CD4-positive, alpha-beta memory T cell (primary cell): ENCODE measurements at places on chromosomes 5 and 9. TPM values are rescaled to one million over a fixed set of nuclear protein-coding genes. Genes with fewer than 3 reads are reported as not detected.

Gene TOR2A
- 27.1 TPM for polyA plus RNA-seq

Gene GABBR2
- polyA plus RNA-seq = not detected

Gene HSPA4
- polyA plus RNA-seq = 45.1 TPM

Gene SPAAR
- polyA plus RNA-seq = not detected

Gene FLT4
- polyA plus RNA-seq = 1.2 TPM

Gene REEP2
- polyA plus RNA-seq = 0.57 TPM

Gene SLC6A3
- polyA plus RNA-seq = not detected

Gene TMEM232
- polyA plus RNA-seq = 0.40 TPM

Gene CNTNAP3B
- not detected for polyA plus RNA-seq

Gene SLC4A9
- polyA plus RNA-seq = not detected

GRCh38 chr5:106092455-106092854 is 1578.3 kb downstream of the EFNA5 start:
- no peak overlapping the region for H3K4me3 ChIP-seq
- H3K27ac ChIP-seq = no peak overlapping the region
- no peaks in the 10 kb centered on the region for H3K27me3 ChIP-seq
- H3K36me3 ChIP-seq = no peaks in the 10 kb centered on the region
- H3K4me1 ChIP-seq = no peaks in the 10 kb centered on the region
- no peak for DNase-seq

DNA sequence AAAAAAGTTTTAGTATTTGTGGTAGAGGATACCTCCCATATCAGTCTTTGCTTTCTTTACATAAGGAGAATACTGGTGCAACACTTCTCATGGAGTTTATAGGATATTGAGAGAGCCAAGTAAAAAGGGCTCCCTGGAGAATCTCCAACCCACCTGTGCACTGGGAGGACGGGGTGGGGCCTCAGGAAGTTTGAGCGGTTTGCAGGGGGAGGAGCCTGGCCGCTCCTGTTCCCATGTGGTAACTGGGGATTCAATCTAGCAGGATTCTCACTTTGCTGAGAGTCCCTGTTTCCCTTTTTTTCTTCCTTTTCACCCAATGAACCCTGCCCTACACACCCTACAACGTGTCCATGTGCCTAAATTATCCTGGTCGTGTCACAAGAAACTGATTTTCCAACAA is 82.8 kb downstream of the APTX start:
- no peaks in the 10 kb centered on the region for H3K36me3 ChIP-seq
- DNase-seq = no peak
- H3K4me1 ChIP-seq = no peaks in the 10 kb centered on the region
- H3K27ac ChIP-seq = no peak overlapping the region
- H3K4me3 ChIP-seq = no peak overlapping the region

GRCh38 chr5:79829260-79829659 is 139.6 kb downstream of the CMYA5 start:
- no peak for DNase-seq
- no peaks in the 10 kb centered on the region for H3K27me3 ChIP-seq
- no peak overlapping the region for H3K27ac ChIP-seq
- H3K36me3 ChIP-seq = no peaks in the 10 kb centered on the region

DNA sequence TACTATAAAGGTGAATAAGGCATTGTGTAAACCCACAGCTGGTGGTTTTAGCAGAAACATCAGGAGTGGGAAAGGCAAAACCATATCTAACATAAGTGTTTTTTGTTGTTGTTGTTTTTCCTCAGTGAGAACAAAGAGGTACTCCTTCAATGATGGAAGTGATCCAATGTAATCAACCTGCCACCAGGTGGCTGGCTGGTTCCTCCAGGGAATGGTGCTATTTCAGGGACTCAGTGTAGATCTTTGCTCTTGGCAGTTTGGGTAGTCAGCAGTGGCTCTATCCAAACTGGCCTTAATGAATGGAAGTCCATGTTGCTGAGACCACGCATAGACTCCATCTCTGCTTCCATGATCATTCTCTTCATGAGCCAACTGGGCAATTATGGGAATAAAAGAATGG is 10.8 kb downstream of the DMRTA1 start:
- no peak for DNase-seq
- H3K27me3 ChIP-seq = peaks cover 4% of the 10 kb centered on the region
- no peak overlapping the region for H3K4me3 ChIP-seq
- H3K36me3 ChIP-seq = no peaks in the 10 kb centered on the region

DNA sequence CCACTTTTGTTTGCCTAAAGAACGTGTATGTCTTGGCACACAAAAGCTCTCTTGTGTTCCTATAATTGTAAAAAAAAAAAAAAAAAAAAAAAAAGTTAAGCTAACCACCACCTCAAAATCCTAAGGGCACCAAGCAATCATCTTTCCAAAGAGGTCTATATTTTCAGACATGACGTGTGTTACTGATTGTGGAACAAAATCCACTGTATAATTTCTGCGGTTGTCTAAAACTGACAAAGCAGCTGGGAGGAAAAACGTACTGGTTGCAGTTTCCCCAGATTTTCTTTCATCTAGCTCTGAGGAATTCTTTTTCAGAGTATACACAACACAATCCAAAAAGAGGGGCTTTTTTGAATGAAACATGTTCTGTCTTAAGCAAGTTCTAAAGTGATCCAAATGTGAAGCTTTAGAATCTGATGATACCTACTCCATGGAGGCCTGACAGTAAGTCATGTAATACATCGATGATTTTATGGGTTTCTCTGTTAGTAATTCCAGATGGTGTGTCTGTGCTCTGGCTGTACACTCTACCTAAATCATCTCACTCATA is 375.6 kb upstream of the NUDT12 start:
- no peaks in the 10 kb centered on the region for H3K27me3 ChIP-seq
- H3K36me3 ChIP-seq = no peaks in the 10 kb centered on the region
- no peaks in the 10 kb centered on the region for H3K4me1 ChIP-seq

GRCh38 chr5:159021901-159022556 is 77.7 kb downstream of the EBF1 start:
- no peak overlapping the region for H3K4me3 ChIP-seq
- no peaks in the 10 kb centered on the region for H3K27me3 ChIP-seq
- no peaks in the 10 kb centered on the region for H3K36me3 ChIP-seq
- H3K4me1 ChIP-seq = no peaks in the 10 kb centered on the region
- H3K27ac ChIP-seq = no peak overlapping the region

- H3K4me3 ChIP-seq = no peak overlapping the region
- no peaks in the 10 kb centered on the region for H3K27me3 ChIP-seq
- DNase-seq = no peak
- H3K36me3 ChIP-seq = no peaks in the 10 kb centered on the region
- H3K4me1 ChIP-seq = no peaks in the 10 kb centered on the region
- H3K27ac ChIP-seq = no peak overlapping the region
Observed at GRCh38 chr9:108444400-108445358, 411.1 kb downstream of the ACTL7B start.

DNA sequence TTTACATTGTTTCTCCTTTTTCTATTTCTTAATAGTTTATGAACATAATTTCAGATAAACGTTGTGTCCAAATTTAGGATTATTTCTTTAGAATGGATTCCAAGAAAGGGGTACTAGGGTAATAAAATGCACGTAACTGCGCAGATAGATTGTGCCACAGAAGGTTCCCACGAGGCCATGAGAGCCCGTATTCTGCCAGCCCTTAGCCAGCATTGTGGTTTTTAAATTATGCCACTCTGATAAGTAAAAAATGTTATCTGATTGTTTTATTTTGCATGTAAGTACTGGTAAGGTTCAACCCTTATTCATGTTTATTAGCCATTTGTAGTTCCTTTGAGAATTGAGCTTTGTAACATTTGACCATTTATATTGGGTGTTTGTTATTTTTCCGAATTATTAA is 88.7 kb downstream of the PRKACG start:
- H3K27me3 ChIP-seq = no peaks in the 10 kb centered on the region
- no peaks in the 10 kb centered on the region for H3K36me3 ChIP-seq
- H3K4me1 ChIP-seq = no peaks in the 10 kb centered on the region
- DNase-seq = no peak

DNA sequence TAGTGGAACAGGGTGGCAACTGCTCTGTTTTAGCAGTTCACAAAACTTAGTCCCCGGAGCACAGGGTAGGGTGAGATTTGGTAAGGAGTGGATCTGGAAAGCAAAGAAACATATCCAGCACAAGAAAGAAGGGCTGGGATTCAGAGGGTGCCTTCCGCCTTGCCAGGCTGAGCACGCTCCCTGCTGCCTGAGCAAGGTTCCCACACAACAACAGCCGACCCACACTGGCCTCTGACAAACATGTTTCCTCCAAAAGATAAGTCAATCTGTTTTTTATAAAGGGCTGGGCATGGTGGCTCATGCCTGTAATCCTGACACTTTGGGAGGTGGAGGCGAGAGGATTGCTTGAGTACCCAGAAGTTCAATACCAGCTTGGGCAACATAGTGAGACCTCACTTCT is 45.8 kb downstream of the RAB3C start:
- no peaks in the 10 kb centered on the region for H3K36me3 ChIP-seq
- no peaks in the 10 kb centered on the region for H3K4me1 ChIP-seq
- no peaks in the 10 kb centered on the region for H3K27me3 ChIP-seq

DNA sequence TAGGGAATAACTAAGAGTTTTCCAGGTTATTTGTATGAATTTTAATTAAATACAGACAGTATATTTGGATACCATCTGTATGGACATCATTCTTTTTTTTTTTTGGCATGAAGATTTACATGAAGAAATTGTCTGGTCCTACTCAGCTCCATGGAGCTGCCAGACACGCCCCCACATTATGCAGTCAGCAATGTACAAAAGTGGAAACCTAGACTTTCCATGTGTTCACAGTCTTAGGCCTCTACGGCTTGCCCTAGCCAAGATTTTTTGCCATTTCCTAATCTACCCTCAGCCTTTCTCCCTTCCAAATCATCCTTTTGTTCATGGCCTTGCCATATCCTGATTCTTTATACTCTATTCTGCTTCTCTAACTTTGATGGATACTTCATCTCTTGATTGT is 207.1 kb downstream of the SGCD start:
- no peaks in the 10 kb centered on the region for H3K27me3 ChIP-seq
- H3K36me3 ChIP-seq = no peaks in the 10 kb centered on the region
- no peak for DNase-seq
- no peak overlapping the region for H3K4me3 ChIP-seq

- no peak overlapping the region for H3K4me3 ChIP-seq
- no peak overlapping the region for H3K27ac ChIP-seq
- H3K4me1 ChIP-seq = no peaks in the 10 kb centered on the region
- no peaks in the 10 kb centered on the region for H3K27me3 ChIP-seq
- H3K36me3 ChIP-seq = no peaks in the 10 kb centered on the region
Observed at GRCh38 chr5:92594031-92594430, 987.0 kb downstream of the NR2F1-AS1 start.

- peak; percentile 76 for DNase-seq
- H3K36me3 ChIP-seq = no peaks in the 10 kb centered on the region
- H3K27ac ChIP-seq = peak overlapping the region; percentile 54
- H3K4me1 ChIP-seq = peaks cover 73% of the 10 kb centered on the region
Observed at GRCh38 chr5:35777358-35778087, 79.2 kb upstream of the IL7R start.

- no peaks in the 10 kb centered on the region for H3K36me3 ChIP-seq
- H3K27ac ChIP-seq = no peak overlapping the region
- H3K27me3 ChIP-seq = no peaks in the 10 kb centered on the region
Observed at GRCh38 chr9:131045300-131046092, 36.5 kb downstream of the LAMC3 start.

GRCh38 chr5:157596487-157596886 is 20.9 kb upstream of the ADAM19 start:
- no peaks in the 10 kb centered on the region for H3K36me3 ChIP-seq
- H3K27me3 ChIP-seq = no peaks in the 10 kb centered on the region
- peaks cover 87% of the 10 kb centered on the region for H3K4me1 ChIP-seq
- no peak overlapping the region for H3K4me3 ChIP-seq
- DNase-seq = no peak

GRCh38 chr9:137052998-137053943 is 590 bp downstream of the ENTPD2 start:
- H3K27me3 ChIP-seq = peaks cover 36% of the 10 kb centered on the region
- H3K4me1 ChIP-seq = peaks cover 15% of the 10 kb centered on the region
- DNase-seq = no peak
- no peak overlapping the region for H3K27ac ChIP-seq

DNA sequence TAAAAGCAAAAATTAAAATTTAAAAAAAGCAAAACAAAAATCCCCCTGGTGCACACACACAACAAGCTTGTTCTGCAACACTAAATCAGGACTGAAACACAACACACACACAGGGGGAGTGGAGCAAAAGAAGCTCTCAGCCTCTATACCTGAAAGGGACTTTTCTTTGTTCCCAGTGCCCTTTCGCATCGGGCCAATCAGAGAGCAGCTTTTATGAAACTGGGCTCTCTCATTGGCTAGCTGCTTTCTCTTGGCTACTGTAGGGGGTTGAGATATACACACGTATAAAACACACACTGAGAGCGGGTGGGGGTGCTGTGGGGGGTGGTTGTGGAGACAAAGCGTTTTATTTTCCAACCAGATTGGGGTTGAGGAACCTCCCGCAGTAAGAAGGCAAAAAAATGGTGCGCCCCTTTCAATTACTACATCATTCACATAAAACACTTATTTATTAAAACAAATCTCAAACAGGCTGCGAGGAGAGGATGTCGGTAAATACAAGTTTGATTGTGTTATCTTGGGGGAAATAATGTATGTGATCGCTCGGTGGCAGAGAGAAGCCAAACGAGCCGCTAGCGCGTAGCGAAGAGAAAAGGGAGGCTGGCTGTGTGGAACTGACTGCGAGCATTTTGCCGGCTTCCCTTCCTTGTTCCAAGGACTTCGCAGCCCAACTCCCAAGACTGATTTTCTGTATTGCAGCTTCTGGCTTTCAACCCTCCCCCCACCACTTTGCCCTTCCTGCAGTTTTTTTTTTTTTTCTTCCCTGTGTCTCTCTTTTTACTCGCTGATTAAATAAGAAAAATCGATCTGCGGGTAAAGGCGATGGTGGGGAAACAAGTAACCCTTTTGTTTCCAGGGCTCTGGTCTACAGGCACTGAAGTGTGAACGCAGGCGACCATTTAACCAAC is 2.5 kb upstream of the ZNF608 start:
- no peak for DNase-seq
- no peak overlapping the region for H3K27ac ChIP-seq
- H3K4me3 ChIP-seq = no peak overlapping the region
- no peaks in the 10 kb centered on the region for H3K36me3 ChIP-seq

DNA sequence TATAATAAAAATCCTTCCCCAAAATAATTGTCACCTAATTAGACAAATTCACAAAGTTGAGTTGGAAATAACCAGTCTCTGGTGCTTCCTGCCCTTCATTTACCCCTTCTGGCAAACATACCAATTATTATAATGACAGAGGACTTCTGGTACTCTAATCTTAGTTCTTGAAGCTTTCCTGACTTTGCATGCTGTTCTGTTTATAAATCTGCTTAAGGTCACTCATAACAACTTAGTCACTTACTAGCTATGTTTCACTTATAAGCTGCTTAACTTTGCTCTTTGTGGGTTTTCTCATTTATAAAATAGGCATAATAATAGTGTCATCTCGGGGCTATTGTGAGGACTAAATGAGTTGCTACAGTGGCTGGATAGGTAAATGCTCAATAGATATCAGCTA is 446.5 kb downstream of the EFNA5 start:
- no peaks in the 10 kb centered on the region for H3K36me3 ChIP-seq
- no peaks in the 10 kb centered on the region for H3K4me1 ChIP-seq
- DNase-seq = no peak
- H3K4me3 ChIP-seq = no peak overlapping the region

DNA sequence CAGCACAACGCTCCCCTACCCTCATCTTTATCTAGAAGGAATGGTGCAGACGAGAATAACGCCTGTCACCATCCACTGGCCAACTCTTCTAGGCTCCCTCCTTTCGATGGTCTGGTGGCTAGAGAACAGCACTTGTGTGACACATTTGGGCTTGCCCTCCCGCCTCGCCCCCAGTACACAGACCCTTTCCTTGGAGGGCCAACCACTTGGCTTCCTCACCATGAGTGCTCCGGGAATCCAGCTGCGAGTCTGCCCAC is 1.4 kb downstream of the GNAQ start:
- peak overlapping the region; percentile 69 for H3K27ac ChIP-seq
- H3K4me3 ChIP-seq = peak overlapping the region; percentile 86
- no peaks in the 10 kb centered on the region for H3K36me3 ChIP-seq
- DNase-seq = no peak
- no peaks in the 10 kb centered on the region for H3K27me3 ChIP-seq
